ENCODE measurements at places on chromosomes 5 and 9. TPM values are rescaled to one million over a fixed set of nuclear protein-coding genes. Genes with fewer than 3 reads are reported as not detected.
A peak's percentile ranks its signal among the peaks of the same experiment; 100 is the strongest.

DNA sequence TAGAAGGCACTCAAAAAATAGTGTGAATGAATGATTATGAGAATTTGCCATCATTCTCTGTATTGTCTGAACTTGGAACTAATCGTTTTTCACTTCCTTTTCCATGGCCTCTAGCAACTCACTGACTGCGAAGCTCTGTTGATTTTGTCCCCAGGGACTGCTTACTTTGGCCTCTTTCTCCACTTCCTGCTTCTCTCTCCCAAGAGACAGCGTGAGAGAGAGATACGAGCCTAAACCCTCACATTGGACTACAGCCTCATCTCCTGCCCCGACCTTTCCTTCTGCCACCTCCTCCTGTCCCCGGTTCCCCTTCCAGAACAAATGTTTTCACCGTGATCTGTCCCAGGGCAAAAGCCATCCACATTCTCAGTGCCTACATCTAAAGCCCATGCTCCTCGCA, 300.8 kb upstream of the PANK3 start:
- no peak for DNase-seq

DMRTA1 gene
- polyA plus RNA-seq: not detected

DNA sequence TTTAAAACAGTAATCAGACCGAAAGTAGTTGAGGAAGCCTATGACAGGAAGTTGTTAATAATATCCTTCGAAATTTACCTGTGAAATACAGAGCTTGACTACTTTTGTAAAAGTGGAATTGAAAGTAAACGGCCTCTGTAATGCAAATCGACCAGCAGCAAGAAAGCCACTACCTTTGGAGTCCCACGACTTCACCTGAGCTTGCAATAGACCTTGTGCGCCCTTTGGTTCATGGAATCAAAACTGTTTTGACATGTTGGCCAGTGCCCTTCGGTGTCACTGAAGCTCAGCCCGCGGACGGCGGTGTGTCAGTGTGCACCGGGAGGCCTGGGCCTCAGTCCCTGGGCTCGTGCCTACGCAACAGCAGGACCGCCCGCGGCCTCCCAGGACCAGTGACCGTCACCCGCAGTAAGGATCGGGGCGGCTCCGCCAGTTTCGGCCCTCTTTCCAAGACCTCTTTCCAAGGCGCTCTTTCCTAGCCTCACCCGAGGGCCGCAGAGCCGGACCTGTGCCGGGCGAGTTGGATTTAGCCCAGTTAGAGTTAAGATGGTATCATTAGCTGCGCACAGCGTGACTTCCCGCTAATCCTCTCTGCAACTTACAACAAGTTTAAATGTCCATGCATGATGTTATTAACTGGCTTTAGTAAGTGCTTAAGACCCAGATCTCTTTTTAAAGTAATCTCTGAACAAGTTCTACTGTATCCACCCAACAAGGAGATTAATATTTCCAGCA, 223.3 kb downstream of the MEF2C start:
- no peak for DNase-seq

GRCh38 chr9:111474385-111474784, 9.8 kb downstream of the ECPAS start:
- DNase-seq: no peak

GRCh38 chr9:134592018-134592818, 49.4 kb upstream of the COL5A1 start:
- peak; percentile 41 for DNase-seq

DNA sequence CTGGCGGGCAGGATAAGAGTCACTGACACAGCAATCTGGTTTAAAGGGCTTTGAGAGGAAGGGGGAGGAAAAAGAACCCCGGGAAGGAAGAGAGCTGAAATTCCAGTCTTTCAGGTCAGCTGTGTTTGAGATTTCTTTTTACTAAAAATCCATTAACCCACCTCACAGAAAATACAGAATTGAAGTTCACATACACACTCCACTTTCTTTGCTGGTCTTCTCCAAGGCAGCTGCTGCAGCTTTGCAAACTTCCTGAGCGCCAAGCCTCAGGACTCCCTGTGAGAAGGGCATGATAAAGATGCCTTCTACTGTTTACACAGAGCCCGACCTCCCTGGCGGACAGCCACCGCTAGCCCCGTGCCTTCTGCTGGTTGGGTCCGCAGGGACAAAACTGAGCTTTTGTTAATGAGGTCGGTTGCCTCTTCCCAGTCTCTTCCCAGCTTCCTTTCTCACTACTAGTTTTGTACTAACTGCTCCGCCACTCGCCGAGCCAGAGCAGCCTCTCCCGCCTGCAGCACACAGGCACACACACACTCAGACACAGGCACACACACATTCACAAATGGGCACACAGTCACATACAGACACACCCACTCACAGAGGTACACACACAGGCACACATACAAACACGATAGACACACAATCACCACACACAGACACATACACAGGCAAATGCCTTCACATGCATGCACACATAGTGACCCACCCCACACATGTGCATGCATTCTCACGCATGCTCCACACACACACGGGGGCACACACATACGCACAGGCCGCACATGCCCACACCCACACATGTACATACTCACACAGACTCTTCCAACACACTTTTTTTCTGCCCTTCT, at the start of gene FREM1:
TSS of gene FREM1 (minus strand) at position 468 of the 845 bp plus-strand sequence. CDS start 41,451 bp downstream, outside the sequence.
- DNase-seq: no peak

All from K562 (cell line).